ENCODE measurements at places on chromosomes 4 and X.

GRCh38 chr4:47493238-47494123 lies 8.4 kb downstream of the ATP10D start:
- DNase-seq: no peak

GRCh38 chr4:71944956-71945355 lies 86.8 kb upstream of the NPFFR2 start:
- no peak for DNase-seq

GRCh38 chrX:28158019-28158777 lies 176.9 kb upstream of the DCAF8L1 start:
- no peak for DNase-seq

DNA sequence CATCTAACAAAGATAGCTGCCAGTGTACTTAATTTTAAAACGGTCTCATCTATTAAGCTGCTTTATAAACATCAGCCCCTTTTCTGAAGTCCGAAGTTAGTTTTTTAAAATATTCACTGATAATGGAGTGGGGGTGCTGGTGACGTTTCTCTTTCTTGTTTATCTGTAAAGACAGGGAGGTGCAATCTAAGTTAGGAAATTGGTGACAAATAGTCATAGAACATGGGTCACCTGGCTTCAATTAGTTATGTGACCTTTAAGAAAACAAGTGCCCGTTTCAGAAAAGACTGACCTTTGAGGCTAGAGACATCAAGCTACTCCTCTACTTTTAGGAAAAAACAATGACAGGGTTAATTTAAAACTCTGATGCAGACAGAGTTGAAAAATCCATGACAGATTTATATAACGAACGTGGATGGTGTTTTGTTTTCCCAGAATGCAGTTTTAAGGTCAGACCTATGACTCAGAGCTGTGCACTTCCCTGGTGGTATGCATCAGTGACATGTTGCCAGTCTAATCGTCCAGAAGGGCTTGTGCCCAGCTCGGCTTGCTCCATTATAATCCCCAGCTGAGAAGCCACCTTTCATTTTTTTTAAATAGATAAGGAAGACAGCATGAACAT lies 38.2 kb downstream of the FHL1 start:
- no peak for DNase-seq

All from stimulated activated CD4-positive, alpha-beta T cell treated with anti-CD3 and anti-CD28 coated beads, Interleukin-1b, Interleukin-23, amount 100 ng/mL, for 4 hours (primary cell).